Renal pelvis (tissue), 12 donors: ENCODE measurements at places on chromosomes 1 and 21.

DNA sequence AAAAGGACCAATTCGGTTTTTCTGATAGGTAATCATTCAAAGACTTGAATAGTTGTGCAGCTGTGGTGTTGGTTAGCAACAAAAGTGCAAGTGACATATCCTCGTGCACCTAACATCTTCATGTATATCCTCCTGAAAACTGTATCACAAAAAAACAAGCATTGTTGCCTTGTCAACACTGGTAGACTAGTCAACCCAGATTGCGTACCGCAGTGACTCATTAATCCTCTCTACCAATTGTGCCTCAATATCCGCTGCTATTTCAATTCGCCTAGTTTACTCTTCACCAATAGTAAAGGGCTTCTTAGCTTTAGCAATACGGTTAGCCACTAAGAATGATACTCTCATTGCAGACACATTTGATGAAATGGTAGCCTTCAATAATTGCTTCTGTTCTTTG is 3.5 kb downstream of the HHAT start:
- DNase-seq, result no peak

DNA sequence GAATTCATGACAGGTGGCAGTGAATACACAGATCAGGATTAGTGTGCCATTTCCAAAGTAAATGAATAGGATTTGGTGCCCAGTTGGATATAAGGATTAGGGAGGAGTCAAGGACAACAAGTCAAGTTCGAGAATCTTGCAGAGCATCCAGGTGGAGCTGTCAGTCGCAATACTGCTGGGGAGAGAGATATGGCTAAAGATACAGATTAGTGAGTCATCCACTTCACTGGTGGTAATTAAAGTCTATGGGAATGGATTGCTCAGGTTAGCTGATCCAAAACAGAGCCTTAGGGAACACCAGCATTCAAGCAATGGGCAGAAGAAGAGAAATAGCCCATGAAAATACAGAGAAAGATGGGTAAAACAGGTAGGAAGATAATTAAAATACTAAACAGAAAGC is 26.8 kb downstream of the BCAS2 start:
- no peak for DNase-seq

- no peak for DNase-seq
Observed at GRCh38 chr1:153532181-153532580, 3.6 kb downstream of the S100A6 start.

DNA sequence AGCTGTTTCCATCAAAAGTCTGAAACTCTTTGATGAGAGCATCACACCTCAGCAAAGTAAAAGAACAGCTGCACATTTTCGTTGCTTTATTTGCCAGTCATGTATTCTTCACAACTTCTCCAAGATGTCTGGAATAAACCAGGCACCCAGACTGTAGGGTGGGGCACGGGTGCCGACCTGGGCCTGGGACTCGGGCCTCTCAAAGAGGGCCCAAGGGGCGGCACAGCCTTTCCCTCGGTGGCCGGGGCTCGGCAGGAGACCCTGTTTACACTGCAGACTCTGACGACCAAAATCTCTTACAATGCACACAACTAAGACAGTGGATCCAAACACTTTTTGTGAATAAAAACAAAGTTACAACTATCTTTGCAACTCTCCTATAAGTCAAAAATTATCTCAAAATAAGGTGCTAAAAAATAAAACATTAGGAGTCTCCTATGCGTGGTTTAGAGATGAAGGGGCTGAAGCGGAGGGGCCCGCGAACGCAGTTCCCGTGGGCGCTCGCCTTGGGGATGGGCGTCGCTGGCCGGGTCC is 696 bp downstream of the LSS start:
- DNase-seq, result no peak

DNA sequence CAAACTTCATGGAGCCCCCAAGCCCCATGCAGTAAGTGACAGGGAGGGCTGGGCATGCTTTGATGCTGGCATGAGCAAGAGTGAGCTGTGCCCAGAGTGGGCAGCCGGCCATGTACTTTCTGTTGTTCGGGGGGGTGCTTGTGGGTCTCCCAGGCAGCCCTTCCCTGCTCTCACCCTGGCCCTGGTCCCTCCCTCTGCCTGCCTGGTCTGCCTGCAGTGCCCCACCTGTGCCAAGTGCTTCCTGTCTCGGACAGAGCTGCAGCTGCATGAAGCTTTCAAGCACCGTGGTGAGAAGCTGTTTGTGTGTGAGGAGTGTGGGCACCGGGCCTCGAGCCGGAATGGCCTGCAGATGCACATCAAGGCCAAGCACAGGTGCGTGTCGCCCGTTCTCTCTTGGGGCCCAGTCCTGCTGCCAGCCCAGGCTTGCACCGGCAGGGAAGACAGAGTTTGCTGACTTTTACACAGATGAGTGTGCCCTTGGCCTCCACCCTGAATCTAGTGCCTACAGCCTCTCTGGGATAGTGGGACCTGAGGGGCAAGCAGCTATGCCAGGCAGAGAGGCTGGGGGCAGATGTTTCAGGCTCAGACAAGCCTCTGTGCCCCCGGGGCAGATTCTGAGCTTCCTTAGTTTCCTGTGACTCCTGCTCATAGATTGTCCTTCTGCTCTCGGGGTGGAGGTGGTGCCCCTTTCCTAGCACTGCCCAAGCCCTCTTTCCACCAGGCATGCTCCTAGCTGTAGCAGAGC is 7.6 kb downstream of the ZBTB48 start:
- DNase-seq, result no peak

GRCh38 chr1:224266915-224267856 is 62.8 kb downstream of the NVL start:
- no peak for DNase-seq

GRCh38 chr1:69519006-69519405 is 48.7 kb upstream of the LRRC7 start:
- no peak for DNase-seq

DNA sequence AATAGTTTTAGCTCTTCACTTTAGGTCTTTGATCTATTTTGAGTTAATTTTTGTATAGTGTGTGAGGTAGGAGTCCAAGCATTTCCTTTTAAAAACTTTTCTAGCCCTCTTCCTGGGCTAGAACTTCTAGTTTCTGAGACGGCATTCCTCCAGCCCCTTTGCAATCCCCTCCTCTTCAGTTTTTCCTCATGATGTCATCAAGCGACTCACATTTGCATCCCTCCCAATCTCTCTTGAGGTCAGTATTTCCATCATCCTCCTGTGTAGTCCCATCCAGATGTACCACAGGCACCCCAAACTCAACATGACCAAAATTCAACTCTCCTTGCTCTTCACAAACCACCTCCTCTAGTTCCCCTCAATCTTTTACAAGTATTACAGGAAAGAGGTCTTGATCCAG is 10.7 kb downstream of the HMGN2 start:
- no peak for DNase-seq

DNA sequence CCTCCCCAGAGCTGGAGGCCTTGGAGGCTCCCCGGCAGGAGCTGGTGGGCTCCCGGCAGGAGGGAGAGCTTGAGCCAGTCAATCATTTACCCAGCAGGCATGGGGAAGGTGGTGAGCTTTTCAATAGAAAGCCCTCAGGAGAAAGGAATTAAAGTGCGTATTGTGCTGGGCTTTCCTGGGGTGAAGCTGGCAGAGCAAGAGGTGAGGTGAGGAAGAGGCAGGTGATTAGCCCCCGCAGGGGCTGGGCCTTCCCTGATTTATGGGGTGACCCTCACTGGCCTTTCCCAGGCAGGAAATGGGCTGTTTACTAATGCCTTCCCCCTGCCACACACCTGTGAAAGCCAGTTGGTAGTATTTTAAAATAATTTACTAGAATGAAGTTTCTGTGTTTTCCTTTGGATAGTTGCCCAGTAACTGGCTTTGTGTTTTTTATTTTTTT is 25.8 kb downstream of the CLDN14 start:
- DNase-seq, result peak; percentile 61

DNA sequence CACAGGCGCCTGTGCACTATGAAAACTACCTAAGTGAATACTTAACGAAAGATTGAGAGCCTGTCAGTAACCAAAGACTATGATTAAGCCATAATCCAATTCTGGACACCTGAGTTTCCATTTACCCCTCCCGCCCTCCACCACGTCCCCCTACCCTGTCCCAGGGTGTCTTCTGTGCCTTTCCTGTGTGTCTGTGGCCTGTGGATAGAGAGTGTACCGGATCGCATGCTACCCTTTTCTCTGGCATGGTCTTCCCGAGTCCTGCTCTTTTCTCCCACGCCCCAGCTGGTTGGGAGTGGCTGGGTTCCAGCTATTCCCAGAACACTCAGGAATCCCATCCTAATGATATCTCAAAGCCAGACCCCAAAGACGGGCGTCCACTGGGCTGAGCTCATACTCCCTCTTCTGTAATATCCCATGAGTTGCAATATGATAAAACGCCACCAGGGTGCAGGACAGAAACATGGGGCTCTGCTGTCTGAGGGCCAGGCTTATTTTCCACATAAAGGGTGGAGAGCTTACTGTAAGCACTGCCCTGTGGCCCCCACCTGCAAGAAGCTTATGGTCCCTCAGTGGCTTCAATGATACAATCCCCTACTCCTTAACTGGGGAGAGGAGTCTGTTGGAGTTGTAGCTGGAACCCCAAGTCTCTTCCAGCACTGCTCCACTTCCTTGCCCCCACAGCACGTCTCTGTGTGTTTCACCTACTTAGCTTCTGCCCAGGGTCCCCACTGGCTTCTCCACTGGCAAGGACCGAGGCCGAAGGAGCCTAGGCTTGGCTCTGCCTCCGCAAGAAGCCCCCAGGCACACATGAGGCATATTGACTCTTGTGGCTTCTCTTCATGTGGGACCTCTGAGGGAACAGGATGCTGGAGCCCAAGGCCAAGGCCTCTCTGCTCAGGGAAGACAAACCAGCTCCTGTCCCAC is 17.6 kb upstream of the ALX3 start:
- DNase-seq, result no peak

DNA sequence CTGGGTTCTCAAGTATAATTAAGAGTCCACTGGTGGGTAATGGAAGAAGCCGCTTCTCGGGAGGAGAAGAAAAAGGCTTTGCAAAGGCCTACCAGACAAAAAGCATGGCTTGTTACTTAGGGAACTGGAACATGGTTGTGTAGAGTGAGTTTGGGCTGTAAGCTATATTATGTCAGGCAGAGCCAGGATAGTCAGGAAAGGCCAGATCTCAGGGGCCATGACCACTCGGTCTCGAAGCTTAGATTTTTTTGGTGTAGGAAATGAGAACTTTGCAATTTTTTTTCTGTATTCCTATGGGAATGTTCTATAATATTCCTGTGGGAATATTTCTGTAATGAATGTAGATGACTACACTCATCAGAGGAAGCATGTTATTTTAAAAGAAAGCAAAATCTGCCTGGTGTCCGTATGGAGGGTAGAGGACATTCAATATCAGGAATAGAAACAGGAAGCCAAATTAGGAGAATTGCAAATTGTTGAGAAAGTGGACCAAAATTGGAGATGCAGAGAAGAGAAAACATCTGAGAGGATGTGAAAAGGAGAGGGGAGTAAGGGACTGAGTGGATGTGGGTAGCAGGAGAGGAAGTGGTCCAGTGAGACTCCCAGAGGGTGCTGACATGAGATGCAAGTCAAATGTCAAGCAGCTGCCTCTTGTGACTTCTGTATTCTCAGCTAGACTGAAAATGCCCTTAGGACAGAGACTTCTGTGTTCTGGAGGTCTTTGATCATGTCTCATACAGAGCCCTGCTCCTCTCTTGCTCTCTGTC is 45.2 kb upstream of the HAO2 start:
- DNase-seq, result no peak

DNA sequence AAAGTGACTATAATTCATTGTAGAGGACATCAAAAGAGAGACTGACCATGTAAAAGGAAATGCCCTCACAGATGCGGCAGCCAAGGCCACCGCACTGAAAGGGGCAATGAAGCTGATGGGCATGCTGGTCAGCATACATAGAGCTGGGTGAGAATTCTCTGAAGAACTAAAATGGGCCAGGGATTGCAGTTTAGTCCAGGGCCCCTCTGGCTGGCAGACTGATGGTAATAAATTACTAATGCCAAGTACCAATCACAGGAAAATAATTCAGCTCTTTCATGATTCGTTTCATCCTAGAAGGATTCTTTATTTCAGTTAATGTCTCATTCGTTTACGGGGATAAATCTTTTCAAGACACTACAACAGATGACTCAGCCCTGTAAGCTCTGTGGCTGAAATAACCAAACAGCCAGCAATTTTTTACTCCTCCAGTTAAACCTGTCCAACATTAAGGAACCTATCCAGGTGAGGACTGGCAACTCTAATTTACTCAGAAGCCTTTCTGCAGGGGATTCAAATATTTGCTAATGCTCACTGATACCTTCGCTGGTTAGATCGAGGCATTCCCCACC is 56.9 kb upstream of the MAP1LC3C start:
- no peak for DNase-seq

GRCh38 chr1:233993651-233994050 is 89.2 kb downstream of the SLC35F3 start:
- DNase-seq, result no peak

DNA sequence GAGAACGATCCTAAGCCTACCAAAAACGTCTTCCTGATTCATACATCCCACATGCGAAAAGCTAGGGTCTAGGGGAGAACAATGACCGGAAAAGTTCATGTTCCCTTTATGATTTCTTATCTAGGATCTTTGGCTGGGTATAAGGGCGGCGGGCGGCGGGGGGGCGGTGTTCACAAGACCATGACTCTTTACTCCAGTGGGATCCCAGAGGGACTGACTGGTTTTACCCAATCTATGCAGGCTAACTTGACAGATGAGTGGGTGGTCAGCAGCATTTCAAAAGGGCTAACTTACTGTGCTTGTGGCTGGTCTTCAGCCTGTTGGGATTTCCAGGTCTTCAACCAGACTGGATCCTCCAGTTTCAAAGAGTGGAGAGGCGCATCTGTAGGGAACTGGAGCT is 40.3 kb downstream of the CNIH3 start:
- DNase-seq, result no peak

GRCh38 chr1:26585471-26585870 is 55.9 kb downstream of the RPS6KA1 start:
- DNase-seq, result no peak

- DNase-seq, result no peak
Observed at GRCh38 chr1:3036447-3037280, 15.4 kb downstream of the ACTRT2 start.

GRCh38 chr21:42002421-42002958 is 7.7 kb downstream of the ZBTB21 start:
- DNase-seq, result no peak

DNA sequence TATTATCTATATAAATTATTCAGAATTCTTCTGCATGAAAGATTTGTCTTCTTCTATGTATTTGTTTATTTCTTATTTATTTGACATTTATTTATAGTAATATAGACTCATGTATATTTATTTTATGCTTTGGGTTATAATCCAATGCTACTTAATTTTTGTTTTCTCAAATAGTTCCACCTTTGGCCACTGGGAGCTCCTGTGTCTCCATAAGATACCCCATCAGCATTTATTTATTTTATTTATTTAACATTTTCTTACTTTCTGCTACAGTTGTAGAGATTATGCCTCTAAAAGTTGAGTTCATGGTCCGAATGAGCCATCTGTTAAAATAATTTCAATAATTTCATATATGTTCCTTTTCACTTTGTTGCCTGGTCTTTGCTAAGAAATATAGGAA is 289.4 kb downstream of the ADGRL2 start:
- no peak for DNase-seq

DNA sequence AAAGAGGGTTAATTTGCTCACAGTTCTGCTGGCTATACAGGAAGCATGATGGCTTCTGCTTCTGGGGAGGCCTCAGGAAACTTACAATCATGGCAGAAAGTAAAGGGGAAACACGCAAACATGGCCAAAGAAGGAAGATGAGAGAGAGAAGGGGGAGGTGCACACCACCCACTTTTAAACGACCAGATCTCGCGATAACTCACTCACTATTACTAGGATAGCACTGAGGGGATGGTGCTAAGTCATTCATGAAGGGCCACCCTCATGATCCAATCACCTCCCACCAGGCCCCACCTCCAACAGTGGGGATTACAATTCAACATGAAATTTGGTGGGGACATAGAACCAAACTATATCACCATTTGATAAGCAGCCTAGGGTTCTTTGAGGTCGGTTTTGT is 2.4 kb upstream of the C1orf115 start:
- DNase-seq, result no peak

GRCh38 chr1:228378090-228378872 is 28.4 kb downstream of the TRIM11 start:
- peak; percentile 83 for DNase-seq
